NCI-H2171 (cell line): ENCODE measurements at places on chromosomes 3 and 15.

GRCh38 chr3:118977671-118978392 is 56.8 kb downstream of the IGSF11 start:
- DNase-seq = no peak

- peak; percentile 33 for DNase-seq
Measured at GRCh38 chr3:158532099-158532734, 38.8 kb upstream of the MLF1 start.

- no peak for DNase-seq
Measured at GRCh38 chr3:195583831-195584542, at the start of gene APOD. Gene APOD, minus strand, starts transcription at chr3:195583940. Its CDS starts 4,479 bp downstream, at chr3:195579461.

DNA sequence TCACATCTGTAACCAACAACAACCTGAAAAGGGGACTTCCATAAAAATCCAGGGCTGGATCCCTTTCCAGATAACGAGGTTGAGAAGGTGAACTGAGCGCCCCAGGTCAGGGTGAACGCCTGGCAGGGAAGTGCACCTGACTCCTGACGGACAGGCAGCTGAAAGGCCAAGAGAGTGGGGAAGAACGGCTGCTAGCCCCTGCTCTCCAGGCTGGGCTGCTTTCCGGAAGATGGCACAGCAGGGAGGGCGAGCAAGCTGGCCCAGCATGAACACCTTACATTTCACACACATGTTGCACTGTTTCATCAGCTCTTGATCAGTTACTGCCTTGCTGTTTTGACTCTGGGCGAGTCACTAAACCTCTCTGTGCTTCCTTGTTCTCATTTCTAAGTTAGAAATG is 127.2 kb upstream of the IQSEC1 start:
- DNase-seq = no peak

DNA sequence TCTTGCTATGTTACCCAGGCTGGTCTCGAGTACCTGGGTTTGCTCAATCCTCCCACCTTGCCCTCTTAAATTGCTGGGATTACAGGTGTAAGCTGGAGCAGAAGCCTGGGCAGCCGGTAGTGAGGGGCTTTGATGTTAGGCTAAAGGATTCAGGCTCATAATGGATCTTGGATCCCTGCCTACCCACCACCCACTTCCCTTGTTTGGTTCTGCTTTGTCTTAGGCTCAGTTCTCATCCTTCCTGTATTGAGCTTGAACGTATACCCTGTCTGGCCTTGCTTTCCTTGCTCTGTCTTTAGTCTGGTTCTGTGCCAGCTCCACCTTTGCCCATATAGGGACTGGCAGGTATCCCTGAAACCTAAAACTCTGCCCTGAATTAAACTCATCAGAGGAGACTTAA is 1.7 kb downstream of the PPCDC start:
- DNase-seq = no peak

DNA sequence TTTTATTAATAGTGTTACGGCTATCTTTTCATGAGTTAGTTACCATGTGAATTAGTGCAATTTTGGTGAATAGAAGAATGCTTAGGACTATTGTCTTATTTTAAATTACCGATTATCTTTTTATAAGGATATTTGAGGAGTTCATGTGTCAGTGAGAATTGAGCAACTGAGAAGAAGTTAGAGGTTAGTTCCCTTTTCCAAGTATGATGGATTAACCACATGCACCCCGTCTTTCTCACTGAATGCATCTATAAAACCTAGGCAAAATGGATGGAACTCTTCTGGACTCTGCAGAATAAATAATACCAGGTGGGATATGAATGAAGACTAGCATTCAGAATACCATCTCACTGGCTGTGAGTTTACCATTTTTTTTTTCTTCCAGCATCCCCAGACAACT is 74.3 kb downstream of the TCF12 start:
- DNase-seq = no peak

DNA sequence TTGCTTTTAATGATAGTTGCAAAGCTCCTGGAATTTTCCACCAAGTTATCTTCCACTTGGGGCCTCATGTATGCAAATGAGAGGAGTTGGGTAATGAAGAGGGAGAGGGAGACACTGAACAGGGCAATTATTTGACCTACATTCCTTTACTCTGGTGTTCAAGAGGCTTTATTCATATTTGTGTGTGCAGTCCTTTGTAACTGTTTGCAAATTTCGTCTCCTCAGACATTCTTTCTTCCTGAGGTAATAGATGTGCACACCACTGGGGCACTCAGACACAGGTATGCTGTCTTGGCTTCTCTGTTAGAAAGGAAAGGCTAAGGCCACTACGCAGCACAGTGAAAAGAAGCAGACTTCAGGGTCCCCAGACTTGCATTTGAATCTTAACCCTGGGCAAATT is 189.7 kb upstream of the IL12A start:
- no peak for DNase-seq

- no peak for DNase-seq
Measured at GRCh38 chr15:46059921-46060594, 425.2 kb downstream of the SQOR start.

- DNase-seq = no peak
Measured at GRCh38 chr15:89187986-89188514, 33.3 kb downstream of the RLBP1 start.

DNA sequence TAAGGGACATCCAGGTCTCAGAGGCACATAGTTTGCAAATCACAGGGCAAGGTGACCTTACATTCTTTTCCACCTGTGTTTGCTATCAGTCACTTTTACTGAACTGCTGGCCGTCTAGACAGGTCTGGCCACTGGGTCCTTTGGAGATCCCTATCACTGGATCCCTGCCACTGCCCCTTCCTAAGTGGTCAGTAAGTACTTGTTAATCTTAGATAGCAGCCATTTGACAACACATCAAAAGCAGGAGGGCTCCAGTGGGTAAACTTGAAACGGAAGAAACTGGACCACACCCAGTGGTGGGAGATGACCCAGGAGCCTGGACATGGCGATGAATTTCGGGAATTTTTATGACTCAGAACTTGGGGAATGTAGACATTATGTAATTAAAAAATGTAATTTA is 28.9 kb upstream of the RASGRP1 start:
- DNase-seq = no peak

GRCh38 chr3:47541583-47542108 is 28.1 kb upstream of the ELP6 start:
- no peak for DNase-seq

DNA sequence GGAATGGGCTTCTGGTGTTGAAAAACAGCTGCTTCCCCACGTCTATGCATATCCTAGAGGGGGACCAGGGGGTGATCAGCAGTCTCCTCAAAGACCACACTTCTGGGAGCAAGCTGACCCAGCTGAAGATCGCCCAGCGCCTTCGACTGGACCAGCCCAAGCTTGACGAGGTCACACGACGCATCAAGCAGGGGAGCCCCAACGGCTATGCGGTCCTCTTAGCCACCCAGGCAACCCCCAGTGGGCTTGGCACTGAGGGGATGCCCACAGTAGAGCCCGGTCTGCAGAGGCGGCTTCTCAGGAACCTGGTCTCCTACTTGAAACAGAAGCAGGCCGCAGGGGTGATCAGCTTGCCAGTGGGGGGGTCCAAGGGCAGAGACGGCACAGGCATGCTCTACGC is 2.5 kb downstream of the RBM15B start:
- no peak for DNase-seq

DNA sequence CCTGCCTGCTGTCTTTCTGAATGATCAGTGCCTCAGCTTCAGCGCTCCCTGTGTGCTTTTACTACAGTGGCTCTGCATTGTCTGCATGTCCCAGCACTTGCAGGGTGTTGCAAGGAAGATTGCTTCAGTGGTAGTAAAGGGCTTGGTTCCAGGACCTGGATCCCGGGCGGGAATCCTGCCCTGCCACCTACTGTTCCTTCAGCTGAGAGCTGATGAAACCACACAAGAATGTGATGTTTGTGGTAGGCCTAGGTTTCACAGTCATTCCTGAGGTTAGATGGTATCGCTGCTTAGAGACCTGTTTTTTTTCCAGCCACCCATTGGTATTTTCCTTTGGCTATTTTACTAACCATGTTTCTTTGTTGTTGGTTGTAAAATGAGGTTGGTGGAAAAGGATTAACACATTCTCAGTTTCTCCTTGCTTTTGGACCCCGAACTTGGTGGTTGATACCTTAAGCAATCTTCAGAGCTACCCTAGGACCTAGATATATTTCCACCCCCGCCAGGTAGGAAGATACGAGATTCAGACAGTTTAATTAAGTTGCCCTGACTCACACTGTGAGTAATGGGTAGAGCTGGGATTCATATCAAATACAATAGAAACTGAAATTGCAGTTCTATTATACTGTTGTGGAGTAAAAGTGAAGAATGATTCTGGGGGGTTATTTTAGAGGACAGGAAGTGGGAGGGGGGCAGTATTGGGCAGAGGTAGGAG is 11.4 kb downstream of the GPR87 start:
- DNase-seq = no peak

GRCh38 chr3:55203006-55203405 is 275.1 kb upstream of the LRTM1 start:
- DNase-seq = no peak

- DNase-seq = no peak
Measured at GRCh38 chr3:168476360-168476980, 380.7 kb upstream of the GOLIM4 start.

- DNase-seq = no peak
Measured at GRCh38 chr15:57728436-57728835, 21.9 kb downstream of the POLR2M start.

DNA sequence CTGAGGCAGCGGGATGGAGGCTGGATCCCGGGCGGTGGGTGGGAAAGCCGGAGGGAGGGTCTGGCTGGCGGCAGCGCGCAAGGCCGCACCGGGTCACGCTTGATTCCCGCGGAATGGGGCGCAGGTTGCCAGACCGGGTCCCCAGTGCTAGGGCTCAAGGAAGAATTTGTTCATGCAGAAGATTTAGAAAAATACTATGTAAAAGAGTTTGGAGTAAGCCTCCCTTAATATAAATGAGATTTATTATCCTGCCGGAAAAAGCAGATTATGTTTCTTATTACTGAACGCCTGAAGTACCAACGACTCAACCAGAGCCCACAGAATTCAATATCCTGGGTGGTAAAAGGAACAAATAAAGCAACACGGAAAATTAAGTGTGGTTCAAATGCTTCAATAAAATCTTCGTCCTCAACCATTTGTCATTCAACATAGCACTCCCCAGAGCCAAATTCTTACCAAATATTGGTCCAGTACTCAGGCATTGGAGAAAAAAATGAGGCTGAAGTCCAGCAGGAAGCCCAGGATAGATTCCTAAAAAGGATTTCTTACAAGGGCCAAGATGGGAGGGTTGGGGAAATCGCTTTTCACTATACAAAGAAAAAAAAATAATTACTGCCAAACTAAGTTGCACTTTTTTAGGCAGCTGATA is 1.2 kb upstream of the ZBTB20 start:
- DNase-seq = no peak

DNA sequence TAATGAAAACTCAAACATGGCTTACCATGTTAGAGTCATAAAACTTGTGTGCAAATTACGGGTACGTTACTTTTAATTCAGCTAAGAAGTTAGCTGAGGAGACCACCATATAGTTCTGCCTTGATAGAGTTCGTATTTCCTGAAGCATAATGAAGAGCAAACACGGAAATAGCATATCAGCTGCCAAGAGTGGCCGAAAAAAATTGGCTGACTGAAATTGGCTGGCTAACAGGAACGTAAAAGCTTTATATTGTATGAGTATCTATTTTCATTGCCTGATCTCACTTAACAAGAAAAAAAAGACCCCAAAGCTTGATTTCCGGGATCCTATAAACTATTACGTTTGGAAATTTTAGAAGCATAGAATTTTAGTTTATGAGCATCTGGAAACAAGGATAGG is 1222.9 kb downstream of the ZPLD1 start:
- no peak for DNase-seq

DNA sequence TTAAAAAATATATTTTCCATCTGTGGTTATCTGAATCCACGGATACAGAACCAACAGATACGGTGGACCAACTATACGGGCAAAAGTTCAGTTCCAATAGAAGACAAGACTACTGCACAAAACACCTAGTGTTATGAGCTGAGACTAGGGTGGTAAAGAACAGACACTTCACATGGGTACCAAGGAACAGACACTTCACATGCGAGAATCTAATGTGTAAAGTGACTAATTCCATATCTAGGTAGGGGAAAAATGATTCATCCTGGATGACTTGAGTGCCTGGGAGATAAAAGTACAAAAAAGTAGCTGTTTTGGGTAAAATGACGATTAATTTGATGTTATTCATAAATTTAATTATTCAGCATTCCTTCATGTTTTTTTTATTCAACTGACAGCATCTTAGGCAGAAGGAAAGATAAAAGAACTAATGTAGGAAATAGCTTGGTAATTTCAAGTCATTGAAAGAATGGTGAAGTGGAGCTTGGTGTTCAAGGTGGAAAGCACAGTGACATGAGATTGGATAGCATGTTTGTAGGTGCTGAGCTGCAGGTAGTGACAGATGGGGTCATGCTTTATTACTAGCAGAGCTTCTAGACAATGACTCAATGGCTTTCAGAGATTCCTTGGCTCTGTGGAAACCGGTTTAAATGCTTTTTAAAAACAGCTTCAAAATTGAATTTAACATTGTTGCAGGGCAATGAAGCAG is 5.2 kb downstream of the CD200 start:
- no peak for DNase-seq

DNA sequence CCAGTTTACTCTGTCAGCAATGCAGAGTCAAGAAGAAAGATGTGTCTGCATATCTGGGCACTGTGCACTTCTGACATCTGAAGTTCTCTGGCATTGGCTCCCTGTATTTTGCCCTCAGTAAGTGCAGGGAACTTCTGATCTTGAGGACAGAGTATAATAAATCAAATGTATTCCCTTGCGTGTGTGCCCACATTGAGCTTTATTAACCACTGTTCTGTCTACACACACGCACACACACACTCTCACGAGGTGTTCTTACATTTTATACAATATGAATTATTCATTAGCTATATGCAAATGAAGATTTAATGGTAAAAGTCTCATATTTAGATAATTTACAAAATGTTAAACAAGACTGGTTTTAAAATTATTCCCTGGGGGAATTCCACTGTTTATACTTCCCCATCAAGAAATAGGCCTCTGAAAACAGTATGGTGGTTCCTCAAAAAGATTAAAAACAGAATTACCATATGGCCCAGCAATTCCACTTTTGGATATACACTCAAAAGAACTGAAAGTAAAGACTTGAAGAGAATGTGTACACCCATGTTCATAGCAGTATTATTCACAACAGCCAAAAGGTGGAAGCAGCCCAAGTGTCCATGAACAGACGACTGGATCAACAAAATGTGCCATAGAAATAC is 24.6 kb upstream of the ANPEP start:
- DNase-seq = no peak

- no peak for DNase-seq
Measured at GRCh38 chr3:186184021-186184420, 75.1 kb upstream of the ETV5 start.

- no peak for DNase-seq
Measured at GRCh38 chr3:144128108-144128892, 156.7 kb downstream of the DIPK2A start.

DNA sequence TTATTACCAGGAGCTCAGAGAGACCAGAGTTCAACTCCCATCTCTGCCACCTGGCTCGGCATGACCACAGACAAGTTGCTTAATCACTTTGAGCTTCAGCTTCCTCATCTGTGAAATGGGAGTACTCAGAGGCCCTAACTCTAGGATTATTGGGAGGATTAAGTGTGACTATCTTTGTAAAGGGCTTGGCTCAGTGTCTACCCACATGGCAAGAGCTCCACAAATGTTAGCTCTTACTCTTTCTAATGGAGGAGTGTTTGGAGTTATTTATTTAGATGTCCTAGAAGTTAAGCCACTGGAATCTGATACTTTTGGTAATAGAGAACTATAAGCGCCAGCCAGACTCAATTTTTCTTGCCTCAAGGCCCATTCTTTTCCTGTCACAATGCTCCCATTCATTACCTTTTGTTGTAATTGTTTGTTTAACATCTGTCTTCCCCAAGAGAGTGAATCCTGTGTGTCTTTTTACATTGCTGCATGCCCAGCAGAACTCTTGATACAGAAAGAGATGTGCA is 12.3 kb upstream of the LMCD1 start:
- DNase-seq = no peak

GRCh38 chr15:71411538-71412482 is 296.5 kb downstream of the THSD4 start:
- no peak for DNase-seq
